ENCODE measurements at places on chromosomes 1 and 21.

GRCh38 chr1:202571719-202572339 is 138.4 kb downstream of the SYT2 start:
- DNase-seq, result no peak

DNA sequence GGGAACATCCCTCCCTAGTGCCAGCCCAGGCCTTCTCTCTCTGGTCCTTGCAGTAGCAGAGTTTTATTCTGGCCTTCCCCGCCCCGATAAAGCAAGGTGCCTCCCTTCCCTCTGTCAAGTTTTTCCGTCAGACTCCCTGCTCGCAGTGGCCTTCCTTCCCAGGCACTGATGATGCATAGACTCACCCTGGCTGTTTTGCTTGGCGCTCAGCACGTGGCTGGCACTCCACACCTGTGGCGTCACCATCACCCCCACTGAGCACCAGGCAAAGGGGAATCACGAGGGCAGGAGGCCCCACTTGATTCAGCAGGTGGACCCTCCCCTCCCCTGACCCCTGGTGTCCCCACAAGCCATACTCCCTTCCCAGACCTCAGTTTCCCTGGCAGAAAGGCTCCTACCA is 7.4 kb downstream of the SLC26A9 start:
- no peak for DNase-seq

DNA sequence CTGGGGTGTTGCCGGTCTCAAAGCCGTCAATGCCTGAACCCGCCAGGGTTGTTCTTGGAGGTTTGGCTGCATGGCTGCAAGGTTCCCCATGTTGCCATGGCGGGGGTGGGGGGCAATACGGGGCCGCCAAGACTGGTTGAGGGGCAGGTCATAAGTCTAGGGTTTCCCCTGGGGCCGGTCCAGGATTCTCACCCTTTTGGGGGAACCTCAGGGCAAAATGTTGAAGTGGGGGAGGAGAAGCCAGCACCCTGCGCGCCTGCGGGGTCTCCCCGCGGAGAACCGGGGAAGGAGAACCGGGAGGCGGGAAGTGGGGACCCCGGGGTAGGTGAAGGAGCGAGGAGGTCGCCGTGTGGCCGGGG is 401 bp upstream of the ARHGEF10L start:
- DNase-seq, result no peak

- DNase-seq, result no peak
Measured at GRCh38 chr1:232621050-232621449, 8.9 kb downstream of the SIPA1L2 start.

DNA sequence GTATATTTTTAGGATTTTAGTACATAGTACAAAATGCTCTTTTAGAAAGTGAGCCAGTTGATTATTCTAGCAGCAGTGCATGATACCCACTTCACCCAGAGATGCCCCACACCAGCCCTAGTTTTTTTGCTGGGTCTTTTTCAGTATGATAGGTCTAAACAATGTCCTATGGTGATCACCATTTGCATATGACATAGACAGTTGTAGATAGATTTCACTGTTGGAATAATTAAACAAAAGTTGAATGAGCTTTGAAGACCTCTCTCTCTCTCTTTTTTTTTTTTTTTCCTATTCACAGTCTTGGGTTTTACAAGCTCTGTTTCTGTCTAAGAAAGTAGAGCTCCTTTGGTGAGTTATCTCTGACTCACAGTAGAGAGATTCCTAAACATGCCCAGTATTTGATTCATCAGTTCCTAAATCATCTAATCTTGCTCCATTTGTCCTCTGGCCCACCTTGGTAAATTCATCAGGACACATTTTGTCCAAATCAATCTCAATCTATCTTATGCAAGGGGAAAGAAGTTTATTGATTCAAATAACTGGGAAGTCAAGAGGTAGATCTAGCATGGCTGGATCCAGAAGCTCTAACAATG is 44.7 kb upstream of the VAV3 start:
- DNase-seq, result no peak

GRCh38 chr1:227774051-227774731 is 39.0 kb downstream of the SNAP47 start:
- DNase-seq, result no peak

- DNase-seq, result no peak
Measured at GRCh38 chr21:14716761-14717396, 170.8 kb upstream of the SAMSN1 start.

DNA sequence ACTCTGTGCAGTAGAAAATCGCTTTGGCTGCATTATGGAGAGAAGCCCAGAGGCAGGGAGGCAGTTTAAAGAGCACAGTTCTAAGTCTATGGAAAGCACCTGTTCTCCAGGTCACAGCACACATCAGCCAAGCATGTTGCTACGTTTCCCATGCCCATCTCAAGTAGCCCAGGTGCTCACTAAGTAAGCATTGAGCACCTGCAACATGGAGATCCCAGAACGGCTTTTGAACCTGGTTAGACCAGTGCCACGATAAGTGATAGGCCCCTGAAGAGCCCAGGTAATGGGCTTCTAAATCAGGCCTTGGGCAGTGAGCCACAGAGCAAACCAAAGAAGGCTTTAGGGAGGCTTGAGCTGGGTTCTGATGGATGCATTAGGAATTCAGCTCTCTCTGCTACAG is 186.2 kb downstream of the C1orf94 start:
- DNase-seq, result no peak

DNA sequence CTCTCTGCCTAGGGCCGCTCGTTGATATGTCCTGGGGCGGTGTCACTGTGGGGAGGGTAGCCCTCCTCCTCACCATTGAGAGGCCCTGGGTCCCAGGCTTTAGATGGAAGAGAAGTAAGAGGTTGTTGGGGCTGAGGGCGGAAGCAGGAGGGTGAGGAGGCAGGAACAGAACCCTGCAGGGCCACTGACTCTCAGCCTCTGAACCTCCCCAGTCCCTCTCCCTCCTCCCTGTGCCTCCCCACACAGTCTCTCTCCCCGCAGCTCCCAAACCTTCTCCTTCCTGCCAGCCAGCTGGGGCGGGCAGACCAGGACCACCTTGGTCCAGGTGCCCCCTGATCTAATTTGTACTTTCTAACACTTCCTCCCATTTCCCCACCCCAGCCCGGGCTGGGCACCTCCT is 14.3 kb upstream of the FAM131C start:
- no peak for DNase-seq

GRCh38 chr1:197683895-197684553 is 91.3 kb downstream of the DENND1B start:
- DNase-seq, result no peak

GRCh38 chr1:203480525-203481084 is 5.0 kb downstream of the PRELP start:
- DNase-seq, result no peak

DNA sequence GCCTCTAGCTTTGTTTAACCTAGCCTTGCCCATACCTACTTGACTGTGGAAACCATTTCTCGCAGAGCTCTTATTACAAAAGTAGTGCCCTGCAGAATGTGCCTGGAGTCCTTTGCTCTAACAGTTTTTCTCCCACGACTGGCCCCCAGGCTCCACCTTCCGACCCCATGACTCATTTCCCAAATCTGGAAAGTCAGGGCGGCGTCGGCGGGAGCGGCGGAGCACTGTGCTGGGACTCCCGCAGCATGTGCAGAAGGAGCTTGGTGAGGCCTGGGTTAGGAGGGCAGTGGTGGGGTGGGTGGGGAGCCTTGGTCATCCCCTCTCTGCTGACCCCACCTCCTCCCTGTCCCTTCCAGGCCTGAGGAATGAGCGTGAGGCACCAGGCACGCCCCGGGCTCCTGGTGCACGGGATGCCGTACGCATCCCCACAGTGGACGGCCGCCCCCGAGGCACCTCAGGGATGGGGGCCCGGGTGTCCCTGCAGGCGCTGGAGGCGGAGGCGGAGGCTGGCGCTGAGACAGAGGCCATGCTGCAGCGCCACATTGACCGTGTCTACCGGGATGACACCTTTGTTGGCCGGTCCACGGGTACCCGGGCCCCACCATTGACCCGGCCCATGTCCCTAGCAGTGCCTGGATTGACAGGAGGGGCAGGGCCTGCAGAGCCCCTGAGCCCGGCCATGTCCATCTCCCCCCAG is 47.5 kb downstream of the YARS1 start:
- DNase-seq, result no peak

GRCh38 chr1:164796916-164797315 is 237.9 kb downstream of the PBX1 start:
- no peak for DNase-seq

DNA sequence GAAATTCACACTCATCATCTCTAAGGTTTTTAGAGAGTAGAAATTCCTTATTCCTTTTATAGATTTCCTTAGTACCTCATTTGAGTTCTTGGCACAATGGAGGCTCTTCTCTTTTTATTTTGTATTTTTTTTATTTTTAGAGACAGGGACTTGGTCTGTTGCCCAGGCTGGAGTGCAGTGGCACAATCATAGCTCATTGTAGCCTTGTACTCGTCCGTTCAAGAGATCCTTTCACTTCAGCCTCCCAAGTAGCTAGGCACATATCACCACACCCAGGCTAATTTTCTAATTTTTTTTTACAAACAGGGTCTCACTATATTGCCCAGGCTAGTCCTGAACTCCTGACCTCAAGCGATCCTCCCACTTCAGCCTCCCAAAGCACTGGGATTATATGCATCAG is 29.6 kb downstream of the RGL1 start:
- no peak for DNase-seq

DNA sequence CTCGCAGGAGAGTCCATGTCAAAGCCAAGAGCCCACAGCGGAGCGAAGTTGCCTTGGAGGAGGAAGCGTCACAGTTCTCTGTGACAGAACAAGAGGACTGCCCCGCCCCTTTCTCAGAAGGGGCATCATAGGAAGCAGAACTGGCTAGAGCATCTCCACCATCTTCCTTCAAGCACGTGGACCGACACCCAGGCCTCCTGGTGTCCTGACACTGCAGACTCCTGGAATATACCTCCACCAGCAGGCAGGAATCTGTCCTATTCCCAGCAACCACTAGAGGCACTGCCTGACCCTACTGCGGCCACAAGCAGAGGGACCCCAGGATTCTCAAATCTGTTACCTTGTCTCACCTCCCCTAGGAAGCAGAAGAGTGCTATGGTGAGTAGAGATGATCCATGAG is 37.8 kb downstream of the GPA33 start:
- DNase-seq, result no peak

GRCh38 chr21:41606706-41607105 is 98.7 kb upstream of the TMPRSS2 start:
- no peak for DNase-seq

GRCh38 chr1:205301205-205301821 is 20.2 kb downstream of the NUAK2 start:
- no peak for DNase-seq

- DNase-seq, result no peak
Measured at GRCh38 chr1:61642475-61643232, 82.3 kb downstream of the TM2D1 start.

DNA sequence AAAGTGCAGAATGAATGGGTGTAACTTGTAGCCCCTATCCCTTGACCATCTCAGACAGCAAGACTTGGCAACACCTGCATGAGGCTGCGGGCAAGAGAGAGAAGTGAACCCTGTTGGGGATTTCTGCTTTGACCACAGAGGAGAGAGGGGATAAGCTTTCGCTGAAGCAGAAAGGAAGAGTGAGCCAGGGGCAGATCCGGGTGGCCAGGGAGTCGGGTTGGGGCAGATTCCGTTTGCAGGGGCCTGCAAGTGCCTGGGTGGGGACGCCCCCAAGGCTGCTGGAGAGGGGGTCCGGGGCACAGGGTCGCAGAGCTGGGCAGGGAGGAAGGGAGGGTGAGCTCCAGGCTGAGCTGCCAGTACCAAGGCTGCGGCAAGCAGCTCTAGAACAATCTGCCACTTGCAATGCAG is 25.3 kb upstream of the PIK3CD start:
- no peak for DNase-seq

DNA sequence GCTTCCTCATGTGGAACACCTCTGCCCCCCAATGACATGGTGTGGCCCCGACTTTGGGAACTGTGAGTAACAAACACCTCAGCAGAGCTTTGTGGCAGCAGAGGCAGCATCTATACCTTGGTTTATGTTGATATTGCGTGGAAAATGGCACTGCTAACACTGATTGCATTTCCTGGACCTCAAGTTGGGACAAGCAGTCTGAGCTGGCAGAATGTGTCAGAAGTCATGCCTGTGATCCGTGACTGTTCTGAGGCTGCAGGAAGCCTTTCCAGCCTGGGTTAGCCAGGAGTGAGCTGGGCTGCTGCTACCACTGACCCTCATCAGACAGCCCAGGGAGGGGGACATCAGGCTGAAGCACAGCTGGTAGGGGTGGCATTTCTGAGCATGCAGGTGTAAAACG is 268.5 kb downstream of the KCNJ6 start:
- no peak for DNase-seq

DNA sequence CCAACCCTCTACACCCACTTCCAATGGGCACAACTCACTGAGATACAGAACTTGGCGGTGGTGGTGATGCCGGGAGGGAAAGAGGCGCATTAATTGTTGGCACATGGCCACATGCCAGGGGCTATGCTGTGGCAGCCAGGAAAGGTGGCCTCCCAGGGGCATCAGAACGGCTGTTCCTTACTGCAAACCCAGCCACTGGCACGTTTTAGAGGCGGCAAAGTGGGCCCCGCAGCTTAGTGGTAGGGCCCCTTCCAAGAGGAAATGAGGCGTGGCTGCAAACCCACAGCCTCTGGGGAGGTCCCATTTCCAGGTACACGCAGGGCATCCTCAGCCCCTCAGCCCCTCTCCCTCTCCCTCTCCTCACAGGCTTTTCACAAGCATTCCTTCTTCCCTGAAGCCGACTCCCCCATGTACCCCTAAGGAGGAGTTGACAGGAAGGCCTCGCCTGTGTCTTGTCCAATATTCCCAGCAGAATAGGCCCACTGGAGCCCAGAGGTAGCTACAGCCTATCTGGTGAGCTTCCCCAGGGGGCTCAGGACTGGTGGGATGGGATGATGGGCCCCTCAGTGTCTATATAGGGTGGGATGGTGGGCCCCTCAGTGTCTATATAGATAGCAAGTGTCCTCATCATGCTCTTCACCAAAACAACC is 166.2 kb downstream of the CLIC6 start:
- DNase-seq, result no peak

DNA sequence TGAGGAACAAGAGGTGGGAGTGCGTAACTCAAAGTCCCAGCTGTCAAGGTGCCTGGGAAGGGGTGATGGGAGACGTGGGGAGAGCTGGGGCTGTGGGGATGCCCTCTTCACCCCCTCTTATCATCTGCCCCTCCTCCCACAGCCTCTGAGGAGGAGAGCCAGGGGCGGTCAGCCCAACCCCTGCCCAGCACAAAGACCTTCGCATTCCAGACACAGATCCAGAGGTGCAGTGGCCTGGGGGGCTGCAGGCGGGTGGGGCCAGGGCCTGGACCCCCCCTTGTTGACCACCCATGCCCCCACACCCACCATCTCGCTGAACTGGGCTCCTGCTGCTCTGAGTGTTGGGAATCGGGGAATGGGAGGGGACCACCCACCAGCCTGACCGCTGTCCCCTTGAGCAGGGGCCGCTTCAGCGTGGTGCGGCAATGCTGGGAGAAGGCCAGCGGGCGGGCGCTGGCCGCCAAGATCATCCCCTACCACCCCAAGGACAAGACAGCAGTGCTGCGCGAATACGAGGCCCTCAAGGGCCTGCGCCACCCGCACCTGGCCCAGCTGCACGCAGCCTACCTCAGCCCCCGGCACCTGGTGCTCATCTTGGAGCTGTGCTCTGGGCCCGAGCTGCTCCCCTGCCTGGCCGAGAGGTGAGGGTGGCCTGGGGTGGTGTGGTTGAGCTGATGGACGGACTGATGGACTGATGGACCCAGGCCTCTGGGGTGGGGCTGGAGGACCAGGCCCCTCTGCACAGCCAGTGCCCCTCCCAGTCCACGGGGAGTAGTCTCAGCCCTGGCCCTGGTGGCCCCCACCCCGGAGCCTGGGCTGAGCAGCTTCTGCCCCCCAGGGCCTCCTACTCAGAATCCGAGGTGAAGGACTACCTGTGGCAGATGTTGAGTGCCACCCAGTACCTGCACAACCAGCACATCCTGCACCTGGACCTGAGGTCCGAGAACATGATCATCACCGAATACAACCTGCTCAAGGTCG is 29.7 kb downstream of the TRIM11 start:
- DNase-seq, result no peak

- DNase-seq, result no peak
Measured at GRCh38 chr1:233459470-233459945, 132.0 kb downstream of the MAP3K21 start.
